ENCODE measurements at places on chromosomes 7 and 10.

DNA sequence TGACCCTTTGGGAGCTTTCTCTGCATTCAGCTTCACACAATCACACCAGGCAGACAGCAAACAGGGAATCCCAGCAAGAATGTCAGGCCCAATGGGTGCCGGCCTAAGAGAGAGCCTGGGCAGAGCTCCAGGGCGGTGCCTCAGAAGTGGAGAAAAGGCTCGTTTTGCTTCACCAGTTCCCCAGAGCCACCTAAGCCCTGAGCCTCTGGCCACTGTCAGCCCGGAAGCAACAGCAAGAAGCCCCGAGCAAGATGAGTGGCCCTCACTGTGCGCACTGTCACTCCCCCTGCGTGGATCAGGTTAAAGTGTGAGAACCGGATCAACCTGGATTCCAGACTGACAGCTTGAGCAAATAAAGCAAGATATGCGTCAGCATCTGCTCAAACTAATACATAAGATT, 14.7 kb downstream of the CNPY1 start:
- no peaks in the 10 kb centered on the region for H3K36me3 ChIP-seq
- peaks cover 7% of the 10 kb centered on the region for H3K27me3 ChIP-seq

DNA sequence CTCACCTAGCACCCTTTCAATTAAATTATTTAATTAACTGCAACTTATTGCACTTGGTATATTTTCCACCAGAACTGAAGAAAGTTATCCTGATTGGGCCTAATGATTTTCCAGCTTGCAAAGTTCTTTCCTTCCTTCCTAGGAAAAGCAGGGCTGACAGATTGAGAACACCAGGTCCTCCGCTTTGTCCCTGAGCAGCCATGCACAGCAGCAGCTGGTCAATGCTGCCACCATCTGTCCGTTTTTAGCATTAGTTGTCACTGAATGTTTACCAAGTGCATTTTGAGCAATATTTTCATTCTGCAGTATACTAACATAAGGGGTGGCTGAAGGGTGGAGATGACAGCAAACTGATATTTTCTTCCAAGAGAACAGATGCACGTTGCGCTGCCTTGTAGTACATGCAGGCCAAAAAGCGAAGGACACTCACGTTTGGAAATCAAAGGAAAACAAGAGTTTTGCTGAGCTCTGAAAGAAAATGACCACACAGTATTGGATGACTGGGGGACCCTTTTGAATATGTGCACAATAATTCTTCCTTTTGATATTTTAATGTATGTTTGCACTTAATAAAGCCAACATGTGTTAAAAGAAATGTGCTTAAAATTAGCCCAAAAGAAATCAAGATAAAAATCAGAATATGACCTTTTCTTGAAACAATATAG, 248.8 kb upstream of the PTN start:
- peaks cover 5% of the 10 kb centered on the region for H3K4me1 ChIP-seq
- H3K4me3 ChIP-seq, result no peak overlapping the region
- no peaks in the 10 kb centered on the region for H3K36me3 ChIP-seq
- peak; percentile 77 for DNase-seq

DNA sequence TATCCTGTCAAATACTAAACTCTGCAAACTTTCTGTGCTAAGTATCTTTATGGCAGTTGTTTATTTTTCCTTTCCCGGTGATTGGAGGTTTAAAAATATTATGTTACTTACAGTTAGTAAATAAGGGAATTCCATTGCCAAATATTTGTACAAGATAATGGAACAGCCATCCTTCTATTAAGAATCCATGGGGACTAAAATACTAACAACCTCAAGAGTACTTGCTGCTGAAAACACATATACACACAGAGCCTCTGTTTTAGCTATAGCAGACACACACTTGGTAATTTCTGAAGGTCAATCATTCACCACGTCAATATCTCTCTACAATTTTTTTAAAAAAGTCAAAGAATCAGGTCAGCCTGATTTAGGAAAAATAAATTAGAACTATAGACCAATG, 32.4 kb downstream of the TSPAN12 start:
- no peak overlapping the region for H3K4me3 ChIP-seq
- no peaks in the 10 kb centered on the region for H3K27me3 ChIP-seq
- DNase-seq, result no peak
- no peaks in the 10 kb centered on the region for H3K4me1 ChIP-seq
- no peaks in the 10 kb centered on the region for H3K36me3 ChIP-seq

DNA sequence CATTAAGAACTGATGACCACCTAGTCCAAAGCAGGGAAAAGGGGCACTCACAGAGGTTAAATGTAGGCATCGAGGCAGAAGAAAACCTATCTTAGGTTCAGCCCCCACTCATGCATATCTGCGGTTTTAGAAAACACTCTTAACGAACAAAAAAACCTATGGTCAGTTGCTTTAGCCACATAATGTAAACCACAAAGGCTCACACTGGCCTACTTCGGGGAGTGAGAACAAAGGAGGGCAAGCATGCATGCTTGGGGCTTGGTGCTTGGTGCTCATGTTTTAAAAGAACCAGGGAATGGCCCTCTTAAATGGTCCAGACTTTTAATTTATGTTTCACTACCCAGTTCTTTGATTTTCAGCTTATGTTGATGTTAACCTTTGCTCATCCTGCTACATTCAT, 14.2 kb downstream of the INSYN2A start:
- no peaks in the 10 kb centered on the region for H3K36me3 ChIP-seq
- H3K4me1 ChIP-seq, result no peaks in the 10 kb centered on the region
- no peak overlapping the region for H3K27ac ChIP-seq
- no peaks in the 10 kb centered on the region for H3K27me3 ChIP-seq
- DNase-seq, result no peak
- H3K4me3 ChIP-seq, result no peak overlapping the region

GRCh38 chr7:64630496-64630895, 35.4 kb upstream of the ZNF107 start:
- H3K4me3 ChIP-seq, result no peak overlapping the region
- H3K36me3 ChIP-seq, result no peaks in the 10 kb centered on the region
- H3K27ac ChIP-seq, result no peak overlapping the region
- no peaks in the 10 kb centered on the region for H3K4me1 ChIP-seq
- no peaks in the 10 kb centered on the region for H3K27me3 ChIP-seq
- peak; percentile 30 for DNase-seq

DNA sequence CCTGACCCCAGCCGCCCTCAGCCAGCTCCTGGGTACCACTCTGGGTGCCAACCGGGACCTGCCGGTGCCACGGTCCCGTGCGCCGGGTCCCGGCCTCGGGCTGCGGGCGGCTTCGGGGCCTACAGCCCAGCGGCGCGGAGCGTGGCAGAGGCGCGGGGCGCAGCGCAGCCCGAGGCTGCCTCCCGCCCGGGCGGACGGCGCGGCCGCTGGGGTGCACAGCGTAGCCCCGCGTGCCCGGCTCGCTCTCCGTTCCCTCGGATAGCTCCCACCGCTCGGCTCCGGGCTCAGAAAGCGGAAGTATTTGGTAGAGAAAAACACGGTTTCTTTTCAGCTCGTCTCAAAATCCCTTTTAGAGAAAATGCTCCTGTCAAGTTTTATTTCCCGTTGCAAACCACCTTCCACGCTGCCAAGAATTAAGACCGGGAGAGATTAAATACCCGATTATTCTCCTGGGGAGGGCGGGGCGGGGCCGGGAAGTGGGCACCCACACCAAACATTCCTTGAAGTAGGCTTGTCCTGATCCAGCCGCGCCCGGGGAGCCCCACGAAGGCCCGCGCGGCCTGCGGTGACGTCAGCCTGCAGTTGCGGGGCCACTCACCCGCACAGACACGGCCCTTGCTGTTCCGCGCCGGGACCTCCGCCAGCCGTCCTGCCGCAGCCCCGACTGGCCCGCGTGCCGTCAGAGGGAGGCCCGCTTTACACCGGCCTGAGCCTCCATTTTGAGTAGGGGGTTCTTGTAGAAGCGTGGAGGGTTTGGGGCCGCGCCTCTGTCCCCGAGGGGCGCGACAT, 7.2 kb downstream of the HOXA13 start:
- DNase-seq, result no peak
- peaks cover 9% of the 10 kb centered on the region for H3K4me1 ChIP-seq
- H3K36me3 ChIP-seq, result no peaks in the 10 kb centered on the region
- no peak overlapping the region for H3K27ac ChIP-seq

DNA sequence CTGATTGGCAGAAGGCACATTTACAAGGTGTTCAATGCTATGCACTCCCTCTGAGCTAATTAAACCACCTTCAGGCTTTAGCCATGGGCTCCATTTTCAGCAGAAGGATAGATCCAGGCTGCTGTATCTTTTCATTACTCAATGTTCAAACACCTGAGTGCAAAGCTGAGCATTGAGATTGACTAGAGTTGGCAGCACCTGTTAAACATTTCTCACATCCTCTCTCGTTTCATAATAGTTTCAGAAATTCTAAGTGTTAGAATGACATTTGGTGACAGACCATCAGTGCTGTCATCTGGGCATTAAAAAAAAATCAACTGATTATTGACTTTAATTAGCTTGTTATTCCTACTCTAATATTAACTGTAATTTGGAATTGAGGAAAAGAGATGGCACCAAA, 187.1 kb upstream of the SEMA3E start:
- DNase-seq, result no peak
- no peaks in the 10 kb centered on the region for H3K36me3 ChIP-seq
- no peaks in the 10 kb centered on the region for H3K4me1 ChIP-seq
- H3K27ac ChIP-seq, result no peak overlapping the region
- H3K27me3 ChIP-seq, result no peaks in the 10 kb centered on the region

DNA sequence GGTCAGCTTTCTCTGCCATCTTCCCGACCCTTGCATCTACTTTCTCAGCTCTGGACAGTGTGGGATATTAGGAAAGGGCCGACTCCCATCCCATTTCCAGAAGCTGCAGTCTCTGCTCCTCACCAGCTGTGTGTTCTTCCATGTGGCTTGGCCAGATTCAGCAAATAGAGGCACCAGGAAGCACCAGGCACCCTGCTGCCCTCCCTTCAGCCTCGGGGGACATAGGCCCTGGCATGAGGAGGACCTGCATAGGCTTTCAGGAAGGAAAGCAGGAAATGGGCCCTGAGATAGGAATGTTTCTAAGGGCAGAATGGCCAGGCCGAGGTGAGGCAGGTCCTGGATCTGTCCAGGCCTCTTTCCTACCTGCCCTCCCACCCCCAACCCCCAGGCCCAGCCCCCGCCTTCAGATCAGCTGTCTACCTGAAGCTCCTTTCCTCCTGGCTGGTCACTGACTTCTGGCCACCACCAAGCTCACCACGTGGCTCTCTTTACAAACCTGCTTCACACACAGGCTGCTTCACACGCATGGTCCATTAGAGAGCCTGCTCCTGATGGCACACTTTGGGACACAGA, 27.5 kb upstream of the PURB start:
- no peak for DNase-seq
- no peaks in the 10 kb centered on the region for H3K27me3 ChIP-seq
- no peaks in the 10 kb centered on the region for H3K4me1 ChIP-seq
- no peak overlapping the region for H3K27ac ChIP-seq
- no peak overlapping the region for H3K4me3 ChIP-seq

- no peaks in the 10 kb centered on the region for H3K27me3 ChIP-seq
- H3K4me1 ChIP-seq, result no peaks in the 10 kb centered on the region
- no peak overlapping the region for H3K4me3 ChIP-seq
- H3K27ac ChIP-seq, result no peak overlapping the region
- no peaks in the 10 kb centered on the region for H3K36me3 ChIP-seq
Observed at GRCh38 chr10:96122824-96123223, 7.3 kb upstream of the ZNF518A start.

- no peaks in the 10 kb centered on the region for H3K4me1 ChIP-seq
- no peak overlapping the region for H3K27ac ChIP-seq
- H3K4me3 ChIP-seq, result no peak overlapping the region
- H3K27me3 ChIP-seq, result no peaks in the 10 kb centered on the region
- H3K36me3 ChIP-seq, result no peaks in the 10 kb centered on the region
Observed at GRCh38 chr10:21424459-21424861, 101.0 kb downstream of the SKIDA1 start.

- no peaks in the 10 kb centered on the region for H3K36me3 ChIP-seq
- peaks cover 10% of the 10 kb centered on the region for H3K4me1 ChIP-seq
- no peak overlapping the region for H3K27ac ChIP-seq
Observed at GRCh38 chr7:30681331-30681797, 892 bp downstream of the CRHR2 start.

DNA sequence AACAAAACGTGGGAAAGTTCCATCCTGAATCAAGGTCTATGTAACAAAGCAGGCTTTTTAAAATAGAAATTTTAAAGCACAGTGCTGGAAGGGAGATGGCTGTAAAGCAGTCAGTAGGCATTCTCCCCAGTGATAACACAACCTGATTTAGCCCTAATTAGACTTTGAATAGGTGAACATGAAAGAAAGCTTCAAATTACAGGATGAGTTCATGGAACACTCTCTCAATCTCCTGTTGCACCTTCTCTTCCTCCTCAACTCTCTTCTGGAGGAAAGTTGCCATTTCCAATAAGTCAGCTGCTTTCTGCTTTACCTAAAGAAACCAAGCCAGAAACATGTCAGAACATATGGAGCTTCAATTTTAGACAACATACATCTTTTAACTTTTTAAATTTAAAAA, 20.1 kb downstream of the SFR1 start:
- no peak overlapping the region for H3K4me3 ChIP-seq
- no peaks in the 10 kb centered on the region for H3K4me1 ChIP-seq
- no peak overlapping the region for H3K27ac ChIP-seq
- H3K36me3 ChIP-seq, result no peaks in the 10 kb centered on the region
- DNase-seq, result no peak

- H3K4me3 ChIP-seq, result no peak overlapping the region
- DNase-seq, result no peak
- no peak overlapping the region for H3K27ac ChIP-seq
- no peaks in the 10 kb centered on the region for H3K27me3 ChIP-seq
- peaks cover 22% of the 10 kb centered on the region for H3K4me1 ChIP-seq
- no peaks in the 10 kb centered on the region for H3K36me3 ChIP-seq
Observed at GRCh38 chr10:851901-852300, 79.6 kb downstream of the LARP4B start.

- no peaks in the 10 kb centered on the region for H3K36me3 ChIP-seq
- no peak overlapping the region for H3K27ac ChIP-seq
- DNase-seq, result no peak
- no peaks in the 10 kb centered on the region for H3K4me1 ChIP-seq
- no peaks in the 10 kb centered on the region for H3K27me3 ChIP-seq
Observed at GRCh38 chr7:131921016-131921415, 364.6 kb upstream of the PODXL start.

- H3K27ac ChIP-seq, result no peak overlapping the region
- no peak for DNase-seq
- no peak overlapping the region for H3K4me3 ChIP-seq
- no peaks in the 10 kb centered on the region for H3K36me3 ChIP-seq
Observed at GRCh38 chr7:42222125-42222524, 14.9 kb downstream of the GLI3 start.

DNA sequence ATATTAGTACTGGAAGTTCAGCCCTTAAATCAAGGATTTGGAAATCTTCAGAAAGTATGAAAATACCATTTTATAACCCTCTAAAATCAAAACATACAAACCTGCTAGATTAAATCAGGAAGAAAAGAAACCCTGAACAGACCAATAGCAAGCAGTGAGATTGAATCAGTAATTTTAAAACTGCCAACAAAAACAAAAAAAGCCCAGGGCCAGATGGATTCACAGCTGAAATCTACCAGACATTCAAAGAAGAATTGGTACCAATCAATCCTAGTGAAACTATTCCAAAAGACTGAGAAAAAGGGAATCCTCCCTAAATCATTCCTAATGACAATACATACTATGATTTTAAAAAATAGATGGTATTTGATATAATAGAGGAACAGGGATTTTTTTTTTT, 70.1 kb downstream of the MCU start:
- no peak overlapping the region for H3K4me3 ChIP-seq
- H3K4me1 ChIP-seq, result no peaks in the 10 kb centered on the region
- H3K27ac ChIP-seq, result no peak overlapping the region
- H3K27me3 ChIP-seq, result no peaks in the 10 kb centered on the region

- H3K27ac ChIP-seq, result no peak overlapping the region
- no peak for DNase-seq
- no peak overlapping the region for H3K4me3 ChIP-seq
- no peaks in the 10 kb centered on the region for H3K27me3 ChIP-seq
- H3K36me3 ChIP-seq, result no peaks in the 10 kb centered on the region
- no peaks in the 10 kb centered on the region for H3K4me1 ChIP-seq
Observed at GRCh38 chr10:77417359-77417758, 220.2 kb downstream of the KCNMA1 start.

Data from testis (tissue), 5 donors.